ENCODE measurements at places on chromosomes 2 and 18.

GRCh38 chr2:176246331-176246730 is 22.9 kb upstream of the MTX2 start:
- no peak for DNase-seq

- peak; percentile 1 for DNase-seq
Observed at GRCh38 chr2:159399716-159400415, 113.4 kb upstream of the WDSUB1 start.

DNA sequence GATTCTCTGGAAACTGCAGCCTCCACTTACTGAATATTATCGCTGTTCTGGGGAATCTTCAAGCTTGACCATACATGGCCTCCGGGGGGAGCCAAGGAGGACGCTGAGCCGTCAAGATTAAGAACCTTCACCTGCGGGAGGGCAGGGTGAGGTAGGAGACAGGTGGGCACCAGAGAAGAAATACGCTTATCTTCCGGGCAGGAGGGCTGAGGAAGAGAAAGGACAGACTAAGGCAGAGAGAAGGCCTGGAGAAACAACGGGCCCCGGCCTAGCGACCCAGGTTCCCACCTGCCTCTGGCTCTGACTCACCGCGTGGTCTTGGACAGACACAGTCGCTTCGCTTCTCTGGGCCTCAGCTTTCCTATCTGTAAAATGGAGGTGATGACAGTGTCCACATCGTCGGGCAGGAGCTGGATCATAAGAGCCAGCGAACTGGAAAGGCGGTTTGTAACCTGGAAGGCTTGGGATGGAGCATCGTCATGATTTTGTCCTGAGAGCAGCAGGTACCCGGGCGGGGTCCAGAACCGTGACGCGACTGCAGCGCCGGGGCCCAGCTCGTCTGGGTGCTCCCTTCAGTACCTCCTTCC is 659 bp downstream of the ZNF142 start:
- peak; percentile 30 for DNase-seq

- DNase-seq, result no peak
Observed at GRCh38 chr2:43946685-43947084, 49.1 kb downstream of the LRPPRC start.

- peak; percentile 41 for DNase-seq
Observed at GRCh38 chr18:36314098-36314497, 16.6 kb downstream of the FHOD3 start.

GRCh38 chr2:170533156-170533555 is 182.0 kb upstream of the SP5 start:
- DNase-seq, result no peak

- no peak for DNase-seq
Observed at GRCh38 chr2:116809109-116809508, 1005.4 kb upstream of the DDX18 start.

GRCh38 chr18:23887035-23887434 is 127.5 kb upstream of the TTC39C start:
- no peak for DNase-seq

GRCh38 chr18:48021273-48021914 is 90.9 kb upstream of the SMAD2 start:
- no peak for DNase-seq

- no peak for DNase-seq
Observed at GRCh38 chr2:73109431-73110167, 3.1 kb downstream of the RAB11FIP5 start.

GRCh38 chr2:38360177-38360576 is 16.9 kb downstream of the ATL2 start:
- no peak for DNase-seq

DNA sequence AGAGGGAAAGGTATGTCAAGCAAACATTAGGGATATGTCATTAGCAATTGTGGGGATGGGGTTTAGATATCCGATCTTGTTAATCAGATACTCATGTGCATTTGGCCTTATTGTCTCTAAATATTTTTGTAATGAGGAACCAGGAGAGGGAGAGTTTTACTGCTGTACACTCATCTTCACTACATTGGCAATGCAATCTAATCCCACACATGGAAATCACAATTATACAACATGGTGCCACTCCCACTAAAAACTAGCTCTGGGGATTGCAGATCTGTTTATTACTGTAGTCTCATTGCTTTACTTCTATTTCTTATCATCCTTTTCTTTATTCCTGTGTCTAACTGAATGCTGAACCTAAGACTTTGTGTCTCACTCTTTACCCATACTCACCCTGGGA is 39.6 kb upstream of the KCNJ3 start:
- DNase-seq, result no peak

- DNase-seq, result no peak
Observed at GRCh38 chr2:240129311-240129710, 6.8 kb downstream of the COPS9 start.

DNA sequence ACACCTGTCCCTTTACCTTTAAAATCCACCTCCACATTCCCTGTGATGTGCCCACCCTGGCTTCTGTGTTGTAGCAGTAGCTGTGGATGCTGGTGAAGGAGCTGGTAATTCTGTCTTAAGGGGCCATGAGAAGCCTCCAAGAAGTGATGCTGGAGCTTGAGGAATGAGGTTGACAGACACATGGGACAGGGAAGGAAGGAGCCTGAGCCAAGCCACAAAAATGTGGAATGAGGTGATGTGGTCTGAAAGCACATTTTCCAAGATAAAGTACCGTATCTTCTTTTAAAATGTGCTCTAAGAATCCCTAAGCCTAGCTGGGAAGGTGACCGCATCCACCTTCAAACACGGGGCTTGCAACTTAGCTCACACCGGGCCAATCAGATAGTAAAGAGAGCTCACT is 31.2 kb downstream of the VWA3B start:
- DNase-seq, result peak; percentile 84

GRCh38 chr2:70615222-70615621 is 61.6 kb upstream of the TGFA start:
- no peak for DNase-seq

GRCh38 chr2:27451095-27451494 is 8.9 kb downstream of the KRTCAP3 start:
- DNase-seq, result no peak

GRCh38 chr2:229520691-229521096 is 193.7 kb downstream of the DNER start:
- DNase-seq, result no peak

DNA sequence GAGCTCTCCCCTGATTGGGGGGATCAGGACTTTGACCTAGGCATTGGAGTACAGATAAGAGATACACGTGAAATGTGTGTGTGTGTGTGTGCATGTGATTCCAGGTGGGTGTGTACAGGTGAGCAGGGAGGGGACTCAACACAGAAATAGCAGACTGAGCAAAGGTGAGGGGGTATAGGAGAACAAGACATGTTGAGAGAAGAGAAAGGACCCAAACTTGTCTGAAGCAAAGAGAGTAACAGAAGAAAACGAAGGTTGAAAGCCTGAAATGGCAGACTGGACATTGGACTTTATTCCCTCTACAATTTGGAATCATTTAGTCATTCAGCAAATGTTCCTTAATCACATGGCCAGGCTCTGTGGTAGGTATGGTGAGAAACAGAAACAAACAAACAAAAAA is 23.3 kb downstream of the MRO start:
- DNase-seq, result no peak

GRCh38 chr2:28428486-28428885 is 35.8 kb downstream of the FOSL2 start:
- DNase-seq, result no peak

- DNase-seq, result no peak
Observed at GRCh38 chr18:78738076-78738690, 241.4 kb upstream of the SALL3 start.

GRCh38 chr18:55509631-55510324 is 78.2 kb downstream of the TCF4 start:
- peak; percentile 95 for DNase-seq

GRCh38 chr2:145593280-145593679 is 1073.4 kb upstream of the ZEB2 start:
- DNase-seq, result no peak

DNA sequence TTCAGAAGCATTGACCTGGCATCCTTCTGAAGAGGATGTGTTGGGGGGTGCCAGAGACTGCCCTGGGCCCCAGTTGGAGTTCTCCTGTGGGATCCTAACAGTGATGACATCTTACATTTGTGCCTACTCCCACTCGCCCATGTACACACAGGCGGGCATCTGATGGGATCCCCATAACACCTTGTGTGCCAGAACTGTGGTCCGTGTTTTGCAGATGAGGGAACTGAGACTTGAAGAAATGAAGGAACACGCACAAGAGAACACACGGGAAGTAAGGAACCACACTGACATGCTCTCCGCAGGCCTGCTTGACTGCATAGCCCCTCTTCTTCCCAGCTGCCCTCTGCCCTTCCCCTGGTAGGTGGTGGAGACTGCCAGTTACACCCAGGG is 255.3 kb downstream of the MYCN start:
- no peak for DNase-seq
